ENCODE measurements at places on chromosomes 1 and 21.

- no peak for DNase-seq
Observed at GRCh38 chr1:193951984-193952383, 765.6 kb upstream of the B3GALT2 start.

DNA sequence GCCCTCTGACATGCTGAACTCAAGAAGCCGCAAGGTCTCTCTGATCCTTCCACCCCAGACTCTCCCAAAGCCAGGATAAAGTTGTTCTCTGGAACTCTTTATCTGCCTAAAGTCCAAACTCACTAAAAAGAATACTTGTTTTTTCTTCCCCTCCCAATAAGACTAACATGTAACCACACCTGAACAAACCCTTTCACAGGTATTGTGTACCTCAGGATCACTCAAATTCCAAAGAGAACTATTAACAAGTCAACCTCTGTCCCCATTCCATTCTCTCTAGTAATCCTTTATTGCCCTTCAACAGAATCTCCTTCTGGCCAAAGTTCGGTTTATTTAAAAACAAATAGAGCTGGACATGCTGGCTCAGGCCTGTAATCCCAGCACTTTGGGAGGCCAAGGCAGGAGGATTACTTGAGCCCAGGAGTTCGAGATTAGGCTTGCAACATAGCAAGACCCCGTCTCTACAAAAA, 4.1 kb upstream of the TOE1 start:
- DNase-seq = no peak

DNA sequence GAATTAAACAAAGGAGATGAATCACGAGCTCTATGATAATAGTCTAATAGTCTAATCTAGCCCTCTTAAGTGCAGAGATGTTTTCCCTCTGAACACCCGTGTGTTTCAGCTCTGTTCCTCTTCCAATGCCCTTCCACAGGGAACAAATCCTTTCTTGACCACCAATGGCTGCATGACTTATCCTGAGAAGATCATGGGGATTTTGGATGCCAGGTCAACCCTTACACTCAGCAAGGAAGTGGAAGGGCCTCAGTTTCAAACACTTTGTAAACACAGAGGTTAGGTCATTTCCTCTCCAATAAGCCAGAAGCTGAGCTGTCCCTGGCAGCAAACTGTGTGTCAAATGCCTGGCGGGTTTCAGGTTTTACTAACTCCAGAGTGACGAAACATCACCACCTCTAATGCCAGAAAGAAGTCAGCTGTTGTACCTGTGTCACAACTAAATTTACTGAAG, 200.0 kb downstream of the GABPA start:
- DNase-seq = no peak

GRCh38 chr1:167221126-167221737, 546 bp downstream of the POU2F1 start:
- DNase-seq = peak; percentile 53

GRCh38 chr1:19802269-19802668, 2.6 kb upstream of the TMCO4 start:
- no peak for DNase-seq

GRCh38 chr1:159798893-159799292, 3.3 kb upstream of the FCRL6 start:
- DNase-seq = peak; percentile 60

DNA sequence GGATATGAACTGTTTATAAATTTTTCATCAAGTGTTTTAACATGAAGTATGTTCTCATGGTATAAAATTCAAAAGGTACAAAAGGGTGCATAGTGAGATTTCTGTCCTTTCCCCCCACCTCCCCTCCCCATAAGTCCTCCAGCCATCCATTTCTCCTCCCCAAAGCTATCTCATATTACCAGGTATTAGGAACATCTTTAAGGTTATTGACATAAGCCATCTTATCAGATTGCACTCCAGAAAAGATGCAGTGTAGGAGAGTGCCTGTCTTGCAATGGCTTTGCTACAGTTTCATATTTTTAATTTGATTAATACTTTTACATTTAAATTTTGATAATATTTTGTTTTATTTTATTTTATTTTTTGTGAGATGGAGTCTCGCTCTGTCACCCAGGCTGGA, 13.5 kb upstream of the HPCAL4 start:
- DNase-seq = no peak

DNA sequence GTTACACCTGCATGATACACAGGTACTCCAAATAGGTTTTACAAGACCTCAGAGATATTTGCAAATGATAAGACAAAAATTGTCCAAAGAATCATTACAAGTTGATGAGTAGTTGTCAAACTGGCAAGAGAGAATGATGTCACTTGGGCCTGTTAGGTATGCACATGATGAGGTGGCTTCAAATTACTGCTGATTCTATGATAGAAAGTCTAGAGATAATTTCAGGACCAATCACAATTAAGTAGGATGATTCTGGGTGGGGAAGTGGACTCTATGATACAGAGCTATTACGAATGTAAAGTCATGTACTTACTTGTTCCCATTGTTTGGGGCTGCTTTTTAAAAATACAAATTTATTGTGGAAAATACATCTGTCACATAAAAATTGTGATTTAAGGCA, 5.2 kb upstream of the SPRR1B start:
- no peak for DNase-seq

DNA sequence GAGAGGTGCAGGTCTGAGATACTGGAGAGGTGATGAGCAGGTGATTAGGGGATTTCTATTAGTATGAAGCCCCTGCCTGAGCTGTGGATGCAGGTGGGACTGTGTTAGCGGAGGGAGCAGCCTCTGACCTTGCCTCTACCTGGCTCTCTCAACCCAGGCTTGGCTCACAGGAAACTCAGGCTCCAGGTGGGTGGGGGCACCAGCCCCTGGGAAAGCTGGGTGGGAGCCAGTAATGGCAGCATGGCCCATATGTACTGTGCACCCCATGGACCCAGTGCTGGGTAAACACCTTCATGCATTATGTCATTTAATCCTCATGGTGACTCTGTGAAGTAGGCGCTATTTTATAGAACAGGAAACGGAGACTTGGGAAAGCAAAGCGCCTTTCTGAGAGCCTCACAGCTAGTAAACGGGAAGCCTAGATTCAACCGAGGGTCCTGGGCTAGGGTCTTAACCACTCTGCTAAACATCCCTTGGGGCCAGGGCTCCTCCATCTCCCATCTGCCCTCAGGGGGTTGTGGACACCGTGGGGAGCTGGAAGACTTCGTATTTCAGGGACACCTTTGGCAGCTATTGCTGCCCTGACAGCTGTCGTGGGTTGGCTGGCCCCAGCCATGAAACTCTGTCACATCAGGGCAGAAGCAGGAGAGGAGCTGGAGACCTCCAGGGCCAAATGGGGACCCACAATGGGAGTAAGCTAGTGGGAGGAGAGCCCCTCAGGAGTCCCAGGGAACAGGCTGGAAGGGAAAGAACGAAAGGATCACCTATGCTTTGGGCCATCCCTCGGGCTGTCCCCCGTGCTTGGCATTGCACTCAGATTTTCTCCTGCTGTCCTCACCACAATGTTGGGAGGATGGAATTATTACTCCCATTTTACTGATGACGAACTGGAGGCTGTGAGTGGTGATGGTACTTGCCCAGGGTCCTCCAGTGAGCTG, 59.6 kb upstream of the CSF3R start:
- no peak for DNase-seq

- DNase-seq = no peak
Observed at GRCh38 chr1:2384941-2385481, 6.3 kb downstream of the MORN1 start.

DNA sequence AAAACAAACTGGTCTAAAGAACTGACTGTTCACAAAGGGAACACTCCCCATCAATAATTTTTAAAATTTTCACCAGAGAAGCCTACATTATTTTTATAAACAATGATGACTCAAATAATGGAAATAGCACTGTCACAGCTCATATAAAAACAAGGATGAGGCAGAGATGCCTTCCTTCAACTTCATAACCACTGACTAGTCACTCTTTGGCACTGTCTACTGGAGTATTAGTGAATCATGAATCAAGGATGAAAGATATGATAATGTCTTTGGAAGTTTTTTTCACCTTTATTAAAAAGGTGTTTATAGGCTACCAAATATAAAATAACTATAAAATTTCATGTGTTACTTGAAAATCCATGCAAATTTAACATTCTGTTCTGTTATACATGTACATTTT, 316.9 kb downstream of the VAV3 start:
- no peak for DNase-seq

DNA sequence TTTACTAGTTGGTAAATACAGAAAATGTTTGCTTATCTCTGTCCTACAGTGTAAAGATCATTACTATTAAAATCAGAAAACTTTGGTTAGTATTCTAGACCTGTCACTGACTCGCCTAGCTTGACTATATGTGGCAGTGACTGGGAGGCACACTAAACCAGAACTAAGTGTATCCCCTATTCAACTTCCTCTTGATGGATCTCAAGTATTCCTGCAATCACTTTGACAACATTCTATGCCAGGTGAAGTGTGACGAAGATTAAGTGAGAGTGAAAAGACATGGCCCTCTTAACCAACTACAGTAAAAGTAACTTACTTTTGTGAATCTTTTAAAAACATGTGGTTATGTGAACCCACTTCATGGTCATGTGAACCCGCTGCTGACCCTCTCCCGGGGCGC, 223.0 kb upstream of the ADAMTS5 start:
- DNase-seq = no peak

DNA sequence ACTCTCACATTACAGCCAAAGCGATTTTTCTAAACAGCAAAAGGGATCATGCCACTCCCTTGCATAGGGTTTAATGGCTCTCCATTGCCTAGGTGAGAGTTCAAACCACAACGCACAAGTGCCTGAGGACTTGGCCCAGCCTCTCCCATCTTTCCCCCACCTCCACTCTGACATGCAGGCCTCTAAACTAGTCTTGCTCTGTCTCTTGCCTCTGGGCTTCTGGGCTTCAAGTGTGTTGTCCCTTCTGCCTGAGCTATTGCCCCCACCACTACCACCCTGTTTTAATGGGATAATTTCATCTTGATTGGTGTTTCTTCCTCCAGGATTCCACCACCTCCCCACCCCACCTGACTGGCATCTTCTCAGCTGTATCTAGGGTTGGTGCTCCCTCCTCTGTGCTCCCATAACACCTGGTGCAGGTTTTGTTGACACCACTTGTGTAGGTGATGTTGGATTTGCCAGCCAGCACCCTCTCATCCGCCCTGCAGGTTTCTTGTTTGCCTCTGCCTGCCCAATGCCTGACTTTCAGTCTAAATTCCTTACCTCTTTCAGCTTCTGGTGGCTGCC, 2.7 kb upstream of the ZBTB21 start:
- no peak for DNase-seq

DNA sequence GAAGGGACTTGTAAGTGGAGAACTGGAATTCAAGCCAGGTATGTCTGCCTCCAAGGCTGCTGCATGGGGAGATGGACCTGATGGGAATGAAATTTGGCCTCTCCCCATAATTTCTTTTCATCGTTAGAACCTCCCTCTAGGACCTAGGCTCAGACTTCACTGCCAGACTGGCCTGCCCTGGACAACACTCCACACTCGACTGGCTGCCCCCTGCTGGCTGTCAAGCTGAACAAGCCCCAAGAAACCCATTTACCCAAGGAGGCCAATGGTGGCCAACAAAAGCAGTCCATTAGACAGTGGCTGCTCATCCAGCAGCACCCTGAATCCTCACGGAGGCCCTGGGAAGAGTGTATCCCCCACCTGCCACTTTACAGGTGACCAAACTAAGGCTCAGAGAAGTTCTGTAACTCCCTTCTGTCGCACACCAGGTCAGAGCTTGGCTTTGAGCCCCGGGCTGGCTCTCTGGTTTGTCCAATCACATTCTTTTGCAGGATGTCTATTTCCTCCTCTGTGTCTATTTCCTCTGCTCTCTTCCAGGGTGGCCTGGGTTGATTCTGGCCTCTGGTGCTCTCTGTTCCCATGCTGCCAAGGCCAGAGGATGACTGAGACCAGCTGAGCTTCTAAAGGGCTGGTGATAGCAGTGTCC, 3.8 kb downstream of the RNF186 start:
- DNase-seq = peak; percentile 27

DNA sequence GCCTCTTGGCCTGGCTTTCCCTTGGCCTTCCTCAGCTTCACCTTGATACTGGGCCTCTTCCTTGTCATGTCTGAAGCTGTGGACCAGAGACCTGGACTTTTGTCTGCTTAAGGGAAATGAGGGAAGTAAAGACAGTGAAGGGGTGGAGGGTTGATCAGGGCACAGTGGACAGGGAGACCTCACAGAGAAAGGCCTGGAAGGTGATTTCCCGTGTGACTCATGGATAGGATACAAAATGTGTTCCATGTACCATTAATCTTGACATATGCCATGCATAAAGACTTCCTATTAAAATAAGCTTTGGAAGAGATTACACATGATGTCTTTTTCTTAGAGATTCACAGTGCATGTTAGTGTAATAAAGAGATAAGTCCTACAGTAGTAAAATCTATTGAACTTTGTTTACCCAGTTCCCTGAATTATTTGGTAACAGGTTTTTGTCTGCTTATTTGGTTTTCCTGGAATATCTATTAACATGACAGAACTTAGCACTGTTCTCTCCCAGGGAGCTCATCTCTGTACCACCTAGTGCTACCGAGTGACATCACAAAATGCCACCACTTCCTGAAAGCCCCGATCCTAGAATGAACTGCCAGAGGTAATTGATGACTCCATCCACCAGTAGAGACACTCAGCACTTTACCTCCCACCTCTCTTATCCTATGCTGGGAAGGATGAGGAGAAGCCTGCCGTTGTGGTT, 22.2 kb downstream of the UBE2T start:
- DNase-seq = no peak

DNA sequence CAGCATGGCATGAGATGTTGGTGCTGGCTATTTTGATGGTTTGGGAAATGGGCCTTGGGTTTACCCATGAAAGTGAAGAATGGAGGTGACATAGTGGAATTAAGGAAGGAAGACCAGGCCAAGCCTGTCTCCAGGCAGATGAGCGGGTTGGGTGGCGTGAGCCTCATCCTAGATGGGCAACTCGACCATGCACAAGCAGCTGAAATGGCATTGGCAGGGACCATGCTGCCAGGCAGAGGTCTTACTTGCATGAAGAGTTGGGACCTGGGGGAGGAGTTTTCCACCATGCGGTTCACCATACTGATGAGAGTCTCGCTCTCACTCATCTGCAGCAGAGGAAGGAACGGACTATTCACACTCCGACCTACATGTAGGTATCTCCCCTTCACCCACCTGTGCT, 37.5 kb upstream of the GOLT1A start:
- no peak for DNase-seq

GRCh38 chr1:178946855-178947676, 76.2 kb upstream of the ANGPTL1 start:
- DNase-seq = no peak

DNA sequence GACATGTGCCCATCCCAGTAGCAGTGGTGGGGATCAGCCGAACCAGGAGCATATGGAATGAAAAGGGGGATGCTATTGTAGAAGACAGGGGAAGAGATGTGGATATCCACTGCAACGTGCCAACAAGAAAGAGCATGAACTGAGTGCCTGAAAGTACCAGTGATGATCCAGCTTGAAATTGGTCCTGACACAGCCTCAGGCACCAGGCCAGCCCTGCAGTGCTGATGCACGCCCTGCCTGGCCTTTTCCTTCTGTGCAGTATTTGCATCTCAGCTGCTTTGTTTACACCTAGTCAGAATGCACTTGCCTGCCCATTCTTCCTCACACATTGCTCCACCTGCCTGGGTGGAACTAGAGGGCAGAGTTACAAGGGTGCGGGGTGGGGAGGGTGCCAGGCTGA, 50.3 kb upstream of the ARTN start:
- no peak for DNase-seq
